ENCODE measurements at places on chromosomes 3 and 15.

DNA sequence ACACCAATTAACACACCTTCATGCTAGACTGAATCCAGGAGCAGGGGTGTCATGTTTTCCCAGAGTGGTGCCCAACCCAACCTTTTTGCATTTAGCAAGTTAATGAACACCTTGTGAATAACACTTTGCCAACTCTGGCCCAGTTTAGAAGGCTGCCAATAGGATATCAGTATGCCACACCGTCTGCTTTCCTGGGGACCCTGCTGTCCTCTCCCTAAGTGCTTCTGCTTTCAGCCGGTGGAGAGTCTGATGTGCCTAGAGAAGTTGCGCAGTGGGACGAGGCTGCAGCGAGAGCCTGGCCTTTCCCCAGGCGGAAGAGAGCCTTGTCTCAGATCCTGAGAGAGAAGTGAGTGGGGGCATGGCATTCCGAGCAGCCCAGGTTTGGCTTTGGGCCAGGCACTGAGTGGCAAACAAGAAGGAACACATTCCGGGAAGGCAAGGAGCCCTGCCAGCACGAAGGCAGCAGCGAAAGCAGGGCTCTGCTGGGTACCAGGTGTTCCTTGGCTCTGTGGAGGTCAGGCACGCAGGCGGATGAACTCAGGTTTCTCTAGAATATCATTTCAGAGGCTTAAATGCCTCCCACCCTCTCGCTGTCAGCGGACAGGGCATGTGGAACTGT lies 36.9 kb downstream of the SENP8 start:
- DNase-seq = peak; percentile 9

DNA sequence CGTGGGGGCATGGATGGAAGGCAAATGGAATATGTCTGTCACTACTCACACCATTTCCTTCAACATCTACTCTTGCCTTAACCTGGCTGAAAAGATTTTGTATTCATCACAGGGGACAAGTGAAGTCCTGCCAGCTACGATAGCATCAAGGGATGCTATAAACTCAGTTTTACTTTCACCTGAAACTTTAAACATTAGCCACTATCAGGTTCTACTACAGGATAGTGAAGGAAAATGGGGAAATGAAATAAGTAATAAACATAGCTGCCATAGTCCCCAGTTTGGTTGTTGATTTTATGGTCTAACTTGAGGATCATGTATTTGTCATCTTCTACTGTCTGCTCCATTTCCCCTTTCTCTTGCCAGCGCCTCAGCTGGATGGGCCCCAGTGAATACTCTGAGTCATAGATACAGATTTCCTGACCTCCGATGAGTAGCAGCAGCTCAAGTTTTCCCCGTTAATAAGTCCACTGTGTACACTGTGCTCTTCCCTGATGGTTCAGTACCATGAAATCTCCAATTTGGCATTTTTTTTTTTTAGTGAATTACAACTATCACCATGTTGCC lies 338.2 kb upstream of the SLCO3A1 start:
- DNase-seq = no peak

DNA sequence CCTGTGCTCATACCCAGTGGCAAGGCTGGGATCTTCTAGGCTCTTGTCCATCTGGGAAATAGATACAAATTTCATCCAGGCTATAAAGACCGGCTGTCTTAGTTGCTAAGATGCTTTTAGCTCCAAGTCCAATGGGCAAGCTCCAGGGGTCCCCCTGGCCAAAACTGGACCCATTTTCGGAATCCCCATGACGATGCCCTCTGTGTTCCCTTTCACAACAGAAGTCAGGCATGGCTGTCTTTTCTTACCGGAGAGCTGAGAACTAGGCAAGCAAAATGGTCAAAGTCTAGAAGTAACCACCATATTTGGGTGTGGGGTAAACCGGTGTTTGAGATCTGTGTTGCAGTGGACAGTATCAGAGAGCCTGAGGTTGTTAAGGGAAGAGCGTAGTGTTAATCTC lies 1.0 kb downstream of the GLYCTK start:
- no peak for DNase-seq

DNA sequence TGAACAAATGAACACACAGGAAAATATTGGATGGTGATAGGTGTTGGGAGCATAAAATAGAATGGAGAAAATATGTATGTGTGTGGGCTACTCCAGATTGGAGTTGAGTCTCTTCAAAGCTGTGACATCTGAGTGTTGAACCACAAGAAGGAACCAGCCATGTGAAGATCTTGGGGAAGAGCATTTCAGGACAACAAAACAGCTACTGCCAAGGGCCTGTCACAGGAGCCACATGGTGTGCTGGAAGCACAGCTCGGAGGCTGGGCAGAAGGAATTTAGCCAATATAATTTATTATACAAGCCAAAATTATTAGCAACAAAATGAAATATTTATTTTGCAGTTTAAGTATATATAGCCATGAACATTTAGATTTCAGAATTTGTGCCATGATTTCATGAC lies 108.3 kb upstream of the FGF7 start:
- no peak for DNase-seq

- DNase-seq = no peak
Measured at GRCh38 chr3:39501968-39502837, 34.7 kb downstream of the MOBP start.

DNA sequence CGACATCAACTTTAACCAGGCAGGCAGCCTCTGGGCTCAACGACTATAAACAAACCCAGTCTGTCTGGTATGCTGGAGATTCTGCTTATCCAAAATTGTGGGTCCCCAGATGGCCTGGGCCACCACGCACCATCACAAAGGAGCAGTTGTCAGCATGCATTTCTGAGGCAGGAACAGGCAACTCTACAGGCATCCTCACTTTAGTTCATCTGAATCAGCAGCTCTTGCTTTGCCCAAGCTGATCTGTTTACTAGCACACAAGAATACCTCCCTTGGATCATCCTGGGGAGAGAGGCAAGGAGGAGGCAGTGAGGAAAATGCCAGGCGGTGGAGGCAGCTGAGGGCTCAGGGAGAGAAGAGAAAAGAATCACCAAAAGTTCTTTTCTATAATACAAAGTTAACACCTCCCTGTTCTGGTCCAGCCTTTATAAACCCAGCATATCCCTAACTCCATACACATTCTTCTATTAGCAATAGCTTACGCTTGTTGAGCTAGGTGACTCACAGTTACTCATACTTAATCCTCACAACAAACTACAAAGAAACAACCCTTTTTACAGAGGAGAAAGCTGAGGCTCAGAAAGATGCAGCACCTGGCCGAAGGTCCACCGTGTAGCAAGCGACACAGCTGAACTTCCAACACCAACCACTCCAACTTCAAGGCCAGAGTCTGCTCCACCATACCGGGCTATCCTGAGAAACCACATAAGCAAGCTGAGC lies 33.6 kb downstream of the ZDHHC3 start:
- no peak for DNase-seq

DNA sequence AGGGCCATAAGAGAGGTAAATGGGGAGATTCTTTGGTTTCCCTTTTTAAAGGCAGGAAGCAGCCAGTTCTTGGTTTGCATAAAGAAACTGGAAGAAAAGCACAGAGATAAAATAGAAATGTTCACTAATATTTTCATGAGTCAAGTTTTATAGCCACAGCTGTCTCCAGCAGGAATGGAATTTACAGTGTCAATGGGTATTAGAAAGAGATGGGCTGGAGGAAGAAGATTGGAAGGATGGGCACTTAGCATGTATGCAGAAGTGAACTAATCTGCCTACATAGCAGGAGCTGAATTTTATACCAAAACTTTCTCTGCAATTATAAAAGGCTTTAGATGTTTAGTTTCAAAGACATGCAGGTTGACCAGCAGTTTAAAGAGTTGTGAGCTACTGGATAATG lies 521.9 kb upstream of the GOLIM4 start:
- DNase-seq = no peak

- no peak for DNase-seq
Measured at GRCh38 chr3:54901906-54902685, 25.8 kb downstream of the LRTM1 start.

DNA sequence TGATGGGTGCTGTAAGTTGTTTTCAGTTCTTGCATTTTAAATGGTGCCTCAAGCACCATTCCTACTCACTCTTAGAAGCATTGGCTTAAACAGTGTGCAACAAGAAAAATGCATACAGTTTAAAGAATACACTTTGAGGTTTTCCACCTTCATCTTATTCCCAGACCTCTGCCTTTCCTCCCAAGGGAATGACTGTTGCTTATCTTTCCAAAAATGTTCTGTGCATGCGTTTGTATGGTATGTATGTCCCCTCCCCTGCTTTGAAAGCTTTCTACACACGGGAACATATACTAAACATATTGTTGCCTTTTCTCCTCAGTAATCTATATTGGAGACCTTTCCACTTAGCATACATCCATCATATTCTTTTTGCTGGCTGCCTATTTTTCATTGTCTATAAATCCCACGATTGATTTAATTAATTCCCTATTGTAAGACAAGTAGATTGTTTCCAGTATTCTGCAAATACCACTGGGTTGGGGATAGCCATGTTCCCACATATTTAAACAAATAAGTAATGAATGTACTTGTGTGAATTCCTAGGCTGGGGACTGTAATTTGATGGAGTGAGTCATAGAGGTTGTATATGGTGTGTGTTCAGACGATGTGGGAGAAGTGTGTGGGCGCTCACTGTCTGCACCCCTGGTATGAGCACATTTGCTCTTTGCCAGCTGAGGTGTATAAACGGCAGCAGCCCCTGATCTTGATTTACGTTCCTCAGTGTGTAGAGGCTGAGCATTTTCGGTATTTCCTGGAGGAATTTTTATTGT lies 5.8 kb downstream of the TRAK1 start:
- DNase-seq = no peak

GRCh38 chr3:18098960-18099587 lies 326.1 kb downstream of the SATB1 start:
- no peak for DNase-seq
